ENCODE measurements at places on chromosomes 7 and 10.

GRCh38 chr10:130757821-130758489 is 553.6 kb downstream of the TCERG1L start:
- no peak for DNase-seq

GRCh38 chr7:39428221-39428620 is 138.0 kb upstream of the YAE1 start:
- DNase-seq, result no peak

DNA sequence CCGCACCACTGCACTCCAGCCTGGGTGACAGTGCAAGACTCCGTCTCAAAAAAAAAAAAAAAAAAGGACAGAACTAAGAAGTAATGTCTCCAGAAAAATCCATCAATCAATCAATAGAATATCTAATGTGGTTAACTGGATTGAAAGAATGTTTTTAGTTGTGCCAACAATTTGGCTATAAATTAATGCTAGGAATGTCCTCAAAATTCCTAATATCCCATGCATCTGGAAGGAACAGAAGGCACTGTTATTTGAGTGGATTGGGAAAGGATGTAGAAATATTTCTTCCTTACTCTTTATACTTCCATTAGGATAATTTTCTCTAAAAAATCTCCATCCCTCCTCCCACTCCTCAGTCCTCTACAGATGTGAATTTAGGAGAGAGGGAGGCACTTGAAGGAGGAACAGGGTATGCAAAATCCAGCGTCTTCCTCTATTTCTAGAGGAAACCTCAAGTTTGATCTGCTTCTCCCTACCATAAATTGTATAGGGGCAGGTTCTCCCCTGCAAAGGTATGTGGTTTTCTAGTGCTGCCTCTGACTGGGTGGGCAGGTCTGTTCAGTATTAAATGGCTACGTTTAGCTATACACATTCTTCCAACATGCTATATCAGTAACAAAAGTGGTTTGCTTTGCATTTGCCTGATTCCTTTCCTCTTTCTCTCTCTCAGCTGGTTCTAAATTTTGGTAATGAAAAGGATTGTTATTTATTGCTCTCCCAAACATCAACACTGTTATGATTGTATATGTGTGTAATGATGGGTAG is 54.1 kb downstream of the RNLS start:
- DNase-seq, result no peak

- DNase-seq, result no peak
Observed at GRCh38 chr7:128959296-128959695, 21.6 kb downstream of the IRF5 start.

DNA sequence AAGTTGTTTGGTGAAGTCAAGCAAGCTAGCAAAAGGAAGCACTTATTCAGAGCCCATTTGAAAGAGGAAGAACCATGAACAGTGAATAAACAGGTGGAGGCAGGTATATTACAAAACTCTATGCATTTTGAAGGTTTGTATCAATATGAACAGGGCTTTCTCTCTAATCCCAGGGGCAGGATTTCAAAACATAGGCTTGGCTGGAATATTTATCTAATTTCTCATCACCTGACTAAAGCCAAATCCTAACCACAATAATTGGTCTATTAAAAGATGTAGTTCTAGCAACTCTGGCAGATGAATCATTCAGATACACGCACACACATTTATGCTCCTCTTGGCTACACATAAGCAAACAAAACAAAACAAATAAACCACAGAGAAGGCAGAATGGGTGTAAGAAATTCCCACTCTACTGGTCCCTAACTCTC is 554.4 kb downstream of the INHBA start:
- DNase-seq, result no peak

GRCh38 chr10:87920538-87920937 is 57.1 kb downstream of the PTEN start:
- DNase-seq, result no peak

- DNase-seq, result no peak
Observed at GRCh38 chr10:96595741-96596140, 8.9 kb upstream of the TM9SF3 start.

DNA sequence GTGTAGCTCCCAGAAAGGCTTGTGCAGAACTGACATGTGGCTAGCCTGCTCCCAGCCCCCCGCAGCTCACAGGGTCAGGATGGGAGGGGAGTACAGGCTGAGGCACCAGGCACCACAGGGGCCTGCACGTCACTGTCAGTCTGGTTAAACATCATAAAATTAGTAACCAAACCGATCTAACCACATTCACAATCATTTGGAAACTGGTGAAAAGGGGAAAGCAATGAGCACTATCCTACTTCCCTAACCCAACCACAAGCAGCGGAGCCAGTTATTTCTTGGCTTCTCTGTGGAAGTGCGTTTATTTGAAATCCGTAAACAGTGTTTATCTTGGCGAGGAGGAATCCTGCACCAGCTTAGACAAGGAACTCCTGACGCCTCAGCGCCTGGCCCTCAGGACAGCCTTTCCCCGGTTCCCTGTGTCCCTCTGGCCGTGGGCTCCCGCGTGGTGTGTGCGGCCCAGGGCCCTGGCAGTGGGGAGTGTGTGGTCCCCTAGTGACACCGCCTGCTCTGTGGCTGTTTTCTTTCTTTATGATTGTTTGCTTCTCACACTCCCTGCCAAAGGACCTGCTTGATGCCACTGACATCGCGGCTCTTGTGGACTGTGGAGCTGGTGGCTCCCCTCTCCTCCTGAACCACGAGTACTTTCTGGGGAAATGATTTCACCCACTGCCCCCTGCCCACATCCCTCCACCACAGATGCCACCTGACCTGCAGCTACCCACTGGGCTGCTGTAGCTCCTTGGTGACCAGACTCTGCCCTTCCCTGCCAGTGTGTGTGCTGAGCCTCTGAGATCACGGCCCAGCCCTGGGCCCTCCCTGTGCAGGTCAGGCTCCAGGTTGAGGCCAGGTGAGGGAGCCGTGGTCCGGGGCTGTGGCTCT is 38.0 kb downstream of the INPP5A start:
- peak; percentile 52 for DNase-seq

GRCh38 chr10:109845308-109845707 is 78.0 kb downstream of the XPNPEP1 start:
- no peak for DNase-seq

Measured in stimulated activated CD8-positive, alpha-beta memory T cell treated with anti-CD3 and anti-CD28 coated beads, Interleukin-2, amount 100 ng/mL, for 48 hours (primary cell).